Stimulated activated naive CD8-positive, alpha-beta T cell treated with anti-CD3 and anti-CD28 coated beads, Interleukin-15, Interleukin-2, amounts not matched to agents 100 U/mL and 50 U/mL, for 24 hours (primary cell): ENCODE measurements at places on chromosomes 1 and 21.

GRCh38 chr1:171127501-171127900, 36.8 kb downstream of the FMO3 start:
- DNase-seq = no peak

- DNase-seq = no peak
Measured at GRCh38 chr1:155929057-155929456, 5.2 kb downstream of the KHDC4 start.

- DNase-seq = no peak
Measured at GRCh38 chr1:162200096-162200847, 130.8 kb downstream of the NOS1AP start.

- no peak for DNase-seq
Measured at GRCh38 chr1:235631816-235632215, 17.8 kb downstream of the GNG4 start.

DNA sequence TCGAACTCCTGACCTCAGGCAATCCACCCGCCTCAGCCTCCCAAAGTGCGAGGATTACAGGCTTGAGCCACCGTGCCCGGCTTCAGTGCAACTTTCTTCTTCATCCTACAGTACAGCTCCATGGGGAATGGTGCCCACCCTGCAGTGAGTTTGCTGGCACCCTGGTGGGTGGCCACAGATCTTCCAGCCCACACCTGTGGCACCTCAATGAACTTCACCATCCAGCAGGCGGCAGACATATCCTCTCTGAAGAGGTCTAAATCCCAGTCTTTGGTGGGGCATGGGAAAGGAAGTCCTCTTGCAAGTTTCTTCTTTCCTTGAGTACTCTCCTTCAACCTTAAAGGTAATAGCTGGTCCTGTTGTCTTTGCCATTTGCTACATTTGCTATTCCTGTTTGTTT, 18.1 kb upstream of the ZBTB8A start:
- no peak for DNase-seq

DNA sequence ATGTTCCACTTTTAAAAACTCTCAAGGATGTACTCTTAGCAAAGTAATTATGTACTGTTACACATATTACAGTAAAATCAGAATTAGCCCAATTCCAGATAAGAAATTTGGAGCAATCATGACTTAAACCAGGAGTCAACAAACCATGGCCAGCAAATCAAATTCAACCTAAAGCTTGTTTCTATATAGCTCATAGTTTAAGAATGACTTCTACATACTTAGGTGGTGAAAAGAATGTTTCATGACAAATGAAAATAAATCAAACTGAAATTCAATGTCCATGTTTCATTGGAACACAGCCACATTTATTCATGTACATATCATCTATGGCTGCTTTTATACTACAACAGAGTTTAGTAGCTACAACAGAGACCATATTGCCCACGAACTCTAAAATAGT, 35.1 kb downstream of the FRRS1 start:
- no peak for DNase-seq

GRCh38 chr1:17214876-17215544, 10.1 kb downstream of the PADI1 start:
- DNase-seq = no peak

DNA sequence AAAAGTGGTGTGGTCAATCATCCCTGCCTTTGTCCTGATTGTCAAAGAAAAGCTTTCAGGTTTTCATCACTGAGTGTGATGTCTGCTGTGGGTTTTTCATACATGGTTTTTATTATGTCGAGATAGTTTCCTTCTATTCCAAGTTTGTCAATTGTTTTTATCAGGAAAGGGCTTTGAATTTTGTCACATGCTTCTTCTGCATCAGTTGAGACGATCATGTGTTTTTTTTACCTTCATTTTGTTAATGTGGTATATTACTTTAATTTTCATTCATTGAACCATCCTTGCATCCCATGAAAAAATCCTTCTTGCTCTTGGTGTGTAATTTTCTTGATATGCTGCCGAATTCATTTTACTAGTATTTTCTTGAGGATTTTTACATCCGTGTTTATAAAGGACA, 15.5 kb downstream of the PRKCZ start:
- no peak for DNase-seq

DNA sequence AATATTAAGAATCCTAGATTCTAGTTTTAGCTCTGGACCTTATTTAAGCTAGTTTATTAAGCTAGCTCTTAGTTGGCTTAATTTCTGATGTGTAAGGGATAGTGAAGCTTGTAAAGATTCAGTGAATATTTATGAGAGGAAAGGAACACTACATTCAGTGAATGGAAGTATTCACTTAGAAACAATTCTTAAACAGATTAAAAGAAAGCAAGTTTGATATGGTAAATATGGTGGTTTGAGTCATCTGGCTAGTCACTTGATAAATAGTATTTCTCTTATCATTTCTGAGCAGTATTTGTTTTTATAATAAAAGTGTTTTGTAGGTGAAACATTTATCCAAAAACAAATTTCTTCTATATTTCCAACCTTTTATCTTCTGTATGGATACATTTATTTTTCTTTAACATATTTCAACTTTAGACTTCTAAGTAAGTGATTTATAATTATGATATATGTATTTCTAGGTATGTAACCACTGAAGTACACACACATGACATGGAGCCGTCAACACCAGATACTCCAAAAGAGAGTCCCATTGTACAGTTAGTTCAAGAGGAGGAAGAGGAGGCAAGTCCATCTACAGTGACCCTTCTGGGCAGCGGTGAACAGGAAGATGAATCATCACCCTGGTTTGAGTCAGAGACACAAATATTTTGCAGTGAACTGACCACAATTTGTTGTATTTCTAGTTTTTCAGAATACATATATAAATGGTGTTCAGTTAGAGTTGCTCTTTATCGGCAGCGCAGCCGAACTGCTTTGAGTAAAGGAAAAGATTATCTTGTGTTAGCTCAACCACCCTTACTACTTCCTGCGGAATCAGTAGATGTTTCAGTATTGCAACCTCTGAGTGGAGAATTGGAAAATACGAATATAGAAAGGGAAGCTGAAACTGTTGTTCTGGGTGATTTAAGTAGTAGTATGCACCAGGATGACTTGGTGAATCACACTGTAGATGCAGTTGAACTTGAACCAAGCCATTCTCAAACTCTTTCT, 55.6 kb downstream of the SUCO start:
- peak; percentile 13 for DNase-seq

DNA sequence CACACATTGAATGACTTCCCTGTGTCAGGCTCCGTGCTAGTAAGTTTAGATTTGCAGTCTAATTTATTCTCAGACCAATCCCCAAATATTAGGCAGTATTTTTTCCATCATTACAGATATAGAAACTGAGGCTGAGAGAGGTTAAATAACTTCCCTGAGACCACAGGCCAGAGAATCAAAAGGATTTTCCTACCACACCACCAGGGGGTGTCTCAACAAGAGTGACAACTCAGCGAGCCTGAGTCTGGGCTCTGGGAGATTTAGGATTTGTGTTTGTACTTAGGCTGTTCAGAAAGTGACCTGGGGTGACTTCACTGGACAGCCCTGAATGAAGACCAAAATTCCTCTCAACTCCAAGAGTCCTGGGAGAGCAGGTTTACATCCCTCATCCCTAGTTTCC, 13.3 kb upstream of the LCE5A start:
- no peak for DNase-seq

DNA sequence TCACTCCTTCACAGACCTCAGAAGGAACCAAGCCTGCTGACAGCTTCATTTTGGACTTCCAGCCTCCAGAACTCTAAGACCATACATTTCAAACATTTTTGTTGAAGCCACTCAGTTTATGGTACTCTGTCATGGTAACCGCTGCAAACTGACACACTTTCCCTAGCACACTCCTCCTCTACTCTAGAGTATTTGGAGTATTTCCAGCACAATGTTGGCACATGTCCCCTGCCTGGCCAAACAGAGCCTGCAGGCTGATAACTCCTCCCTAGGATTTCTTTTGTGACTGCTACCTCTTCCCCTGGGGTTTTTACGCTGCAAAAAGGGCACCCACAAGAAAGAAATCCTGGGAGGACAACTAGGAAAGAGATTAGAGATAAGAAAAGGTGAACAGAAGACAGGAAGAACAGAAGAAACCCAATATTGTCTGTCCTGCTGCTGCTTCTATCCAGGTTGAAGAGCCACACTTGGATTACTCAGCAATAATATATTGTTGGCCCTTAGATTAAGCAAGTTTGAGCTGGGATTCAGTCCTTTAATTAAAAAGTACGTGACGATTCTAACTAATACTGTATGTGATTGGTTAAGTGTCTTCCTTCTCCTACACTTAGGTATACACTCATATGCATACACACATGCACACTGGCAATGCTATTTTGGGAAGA, 844.1 kb downstream of the LTN1 start:
- no peak for DNase-seq

DNA sequence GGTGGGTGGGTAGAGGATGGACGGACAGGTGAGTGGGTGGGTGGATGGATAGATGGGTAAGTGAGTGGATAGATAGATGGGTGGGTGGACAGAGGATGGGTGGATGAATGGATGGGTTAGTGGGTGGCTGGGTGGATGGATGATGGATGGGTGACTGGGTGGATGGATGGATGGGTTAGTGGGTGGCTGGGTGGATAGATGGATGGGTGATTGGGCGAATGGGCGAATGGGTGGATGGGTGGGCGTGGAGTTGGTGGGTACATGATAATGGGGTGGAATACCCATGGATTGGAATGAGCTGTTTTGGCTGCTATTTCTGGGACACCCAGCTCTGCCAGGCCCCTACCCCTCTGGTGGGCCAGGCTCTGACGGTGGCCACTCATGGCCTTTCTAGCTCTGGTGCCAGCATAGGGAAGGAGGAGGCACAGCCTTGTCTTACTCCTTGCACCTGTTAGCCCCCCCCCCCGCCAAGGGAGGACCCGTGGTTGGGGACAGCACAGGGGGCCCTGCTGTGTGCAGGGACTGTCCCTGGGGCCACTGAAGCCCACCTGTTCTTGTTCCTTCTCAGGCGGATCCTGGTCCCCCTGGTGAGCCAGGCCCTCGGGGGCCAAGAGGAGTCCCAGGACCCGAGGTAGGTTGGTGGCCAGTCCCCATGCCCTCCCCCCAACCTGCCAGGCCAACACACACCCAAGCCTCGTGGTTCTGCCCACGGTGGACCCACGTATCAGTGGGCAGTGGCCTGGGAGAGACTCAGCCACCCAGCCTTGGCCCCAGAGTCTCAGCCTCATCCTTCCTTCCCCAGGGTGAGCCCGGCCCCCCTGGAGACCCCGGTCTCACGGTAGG, 26.4 kb downstream of the COL6A2 start:
- DNase-seq = no peak

DNA sequence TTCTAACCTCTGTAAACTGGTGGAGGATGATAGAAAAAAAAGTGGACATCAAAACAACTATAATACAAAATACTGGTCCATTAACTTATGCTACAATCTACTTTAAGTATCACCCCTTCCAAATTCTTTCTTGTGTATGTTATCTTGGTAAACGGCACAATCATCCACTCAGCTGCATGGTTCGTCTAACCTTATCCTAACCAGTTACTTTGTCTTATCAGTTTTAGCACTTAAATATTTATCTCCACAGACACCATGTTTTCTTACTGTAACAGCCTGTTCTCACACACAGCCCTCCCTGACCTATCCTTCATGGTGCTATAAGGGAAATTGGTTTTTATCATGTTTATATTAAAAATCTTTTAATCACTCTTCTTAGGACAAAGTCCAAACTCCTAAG, 157.2 kb downstream of the PTGER3 start:
- no peak for DNase-seq
